Epithelial cell of proximal tubule (primary cell): ENCODE measurements at places on chromosomes 12 and 14. TPM values are rescaled to one million over a fixed set of nuclear protein-coding genes. Genes with fewer than 3 reads are reported as not detected.

DNA sequence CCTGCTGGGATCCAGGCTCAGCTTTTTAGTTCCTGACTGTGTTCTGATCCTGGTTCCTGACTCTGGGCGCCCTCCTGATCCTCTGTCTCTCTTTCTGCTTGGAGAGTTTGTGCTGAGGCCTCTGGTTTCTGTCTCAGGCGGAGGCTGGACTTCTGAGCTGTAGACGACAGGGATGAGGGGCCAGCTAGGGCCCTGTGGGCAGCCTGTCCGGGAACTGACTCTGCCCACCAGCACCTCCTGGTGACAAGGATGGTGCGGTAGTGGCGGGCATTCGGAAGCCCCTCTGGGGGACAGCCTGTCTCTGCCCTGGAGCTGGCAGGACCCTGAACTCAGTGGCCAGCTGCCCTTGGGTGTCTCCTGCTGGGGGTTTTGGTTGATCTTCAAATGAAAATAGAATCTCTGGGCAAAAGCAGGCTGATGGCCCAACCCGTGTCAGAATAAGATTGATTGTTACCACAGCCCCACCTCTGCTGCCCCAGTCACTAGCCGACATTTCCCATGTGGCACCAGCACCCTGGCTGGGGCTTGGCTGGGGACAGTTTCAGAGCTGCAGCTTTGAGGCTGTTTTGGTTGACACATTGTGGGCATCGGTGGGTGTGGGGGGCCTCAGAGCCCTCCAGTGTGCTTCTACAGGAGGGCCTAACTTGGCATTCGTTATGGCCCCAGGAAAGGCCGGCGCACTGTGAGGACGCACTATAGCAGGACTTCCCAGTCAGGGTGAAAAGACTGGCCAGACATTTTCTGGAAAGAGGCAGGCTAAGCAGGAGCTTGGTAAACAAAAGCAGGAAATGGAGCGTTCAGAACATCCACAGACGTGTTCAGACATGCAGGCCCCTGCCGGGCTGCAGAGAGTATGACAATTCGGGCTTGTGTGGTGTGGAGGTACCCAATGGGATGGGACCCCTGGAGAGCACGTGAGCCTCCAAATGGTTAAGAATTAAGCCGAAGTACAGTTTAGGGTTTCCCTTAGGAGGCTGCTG, 16.2 kb downstream of the KRT80 start:
- DNase-seq, result no peak

DNA sequence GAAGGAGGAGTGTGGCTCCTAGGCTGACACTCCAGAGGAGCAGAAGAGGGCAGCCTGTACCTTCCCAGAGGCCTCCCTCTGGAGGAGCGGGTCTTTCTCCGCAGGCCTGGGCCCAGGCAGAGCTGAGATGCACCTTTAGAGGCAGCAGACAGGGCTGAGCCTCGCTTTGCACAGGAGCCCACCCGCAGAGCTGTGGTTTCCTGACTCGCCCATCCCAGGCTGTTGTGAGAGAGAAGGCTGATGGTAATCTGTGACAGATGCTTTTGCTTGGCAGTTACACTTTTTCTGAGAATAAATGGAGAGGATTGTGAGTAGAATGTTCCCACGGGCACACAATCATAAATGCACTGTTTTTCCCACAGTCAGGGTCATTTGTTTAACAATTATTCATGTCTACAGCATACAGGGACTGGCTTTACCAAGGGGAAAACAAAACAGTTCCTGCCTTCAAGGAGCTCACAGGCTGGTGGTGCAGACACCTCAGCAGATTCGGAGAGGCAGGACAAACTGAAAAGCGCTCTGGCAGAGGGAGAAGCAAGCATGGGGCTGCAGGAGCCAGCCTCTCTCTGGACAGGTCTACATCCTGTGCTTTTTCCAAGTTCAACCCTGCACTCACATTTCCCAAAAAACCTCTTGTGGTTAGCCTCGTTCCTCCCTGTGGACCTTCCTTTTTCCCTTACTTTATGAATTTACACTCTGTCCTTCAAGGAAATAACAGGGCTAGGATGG, 13.9 kb downstream of the EVL start:
- DNase-seq, result no peak

ANO4 gene
- total RNA-seq, result 0.07 and 0.86 TPM in 2 replicates

SLCO1A2 gene
- not detected in 2 replicates for total RNA-seq

LHX5 gene
- total RNA-seq, result 0.06 TPM in 1 of 2 replicates, not detected in the other

GRCh38 chr12:96070670-96071279, 35.4 kb upstream of the LTA4H start:
- no peak for DNase-seq

CAPS2 gene
- 0.06 and 1.7 TPM in 2 replicates for total RNA-seq

RIMKLB gene
- total RNA-seq, result 19.8 and 34.0 TPM in 2 replicates

DNA sequence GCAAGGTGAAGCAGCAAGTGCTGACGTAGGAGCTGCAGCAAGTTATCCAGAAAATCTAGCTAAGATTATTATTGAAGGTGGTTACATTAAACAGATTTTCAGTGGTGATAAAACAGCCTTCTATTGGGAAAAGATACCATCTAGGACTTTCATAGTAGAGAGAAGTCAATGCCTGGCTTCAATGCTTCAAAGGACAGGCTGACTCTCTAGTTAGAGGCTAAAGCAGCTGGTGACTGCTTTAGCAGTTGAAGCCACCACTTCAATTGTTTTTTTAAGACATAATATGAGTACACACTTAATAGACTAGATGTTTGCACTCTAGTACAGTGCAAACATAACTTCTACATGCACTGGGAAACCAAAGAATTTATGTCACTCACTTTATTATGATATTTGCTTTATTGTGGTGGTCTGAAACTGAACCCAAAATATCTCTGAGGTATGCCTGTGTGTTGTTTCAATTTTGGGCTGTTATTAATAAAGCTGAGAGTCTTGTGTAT, 1026.9 kb upstream of the FOXG1 start:
- DNase-seq, result no peak

DNA sequence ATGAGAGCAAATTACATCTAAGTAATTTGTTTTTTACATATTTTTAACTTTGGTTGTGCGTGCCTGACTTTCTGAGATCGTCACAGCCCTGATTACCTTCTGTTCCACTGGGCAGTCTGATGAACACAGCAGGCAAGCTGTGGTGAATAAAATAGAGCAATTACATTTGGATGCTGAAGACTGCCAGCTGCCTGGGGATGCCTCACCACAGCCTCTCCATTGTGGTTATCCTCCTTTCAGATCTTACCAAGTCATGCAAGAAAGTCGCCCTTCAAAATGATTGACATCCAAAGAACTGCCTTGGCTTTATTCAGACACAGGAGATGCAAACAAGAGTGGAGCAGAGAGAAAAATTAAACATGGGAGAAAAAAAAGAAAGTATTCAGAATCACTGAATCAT, 456.6 kb upstream of the TMPO start:
- DNase-seq, result no peak

DNA sequence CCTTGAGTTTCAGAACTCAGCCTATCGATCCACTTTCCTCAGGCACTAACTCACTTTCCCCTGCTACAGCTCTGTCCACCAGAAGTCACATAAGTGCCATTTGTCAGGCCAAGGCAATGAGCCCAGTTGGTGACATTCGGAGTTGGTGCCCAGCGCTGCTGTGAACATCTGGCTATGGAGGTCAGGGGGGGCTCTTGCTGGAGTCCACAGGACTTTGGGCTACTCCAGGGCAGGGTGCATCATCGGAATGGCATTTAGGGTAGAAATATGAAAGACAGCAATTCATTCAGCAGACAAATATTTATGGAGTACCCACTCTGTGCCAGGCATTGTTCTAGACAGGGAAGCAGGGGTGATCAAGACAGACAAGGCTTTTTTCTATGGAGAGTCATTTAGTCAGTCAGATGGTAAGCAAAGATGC, 1.5 kb upstream of the PPP1CC start:
- no peak for DNase-seq

DNA sequence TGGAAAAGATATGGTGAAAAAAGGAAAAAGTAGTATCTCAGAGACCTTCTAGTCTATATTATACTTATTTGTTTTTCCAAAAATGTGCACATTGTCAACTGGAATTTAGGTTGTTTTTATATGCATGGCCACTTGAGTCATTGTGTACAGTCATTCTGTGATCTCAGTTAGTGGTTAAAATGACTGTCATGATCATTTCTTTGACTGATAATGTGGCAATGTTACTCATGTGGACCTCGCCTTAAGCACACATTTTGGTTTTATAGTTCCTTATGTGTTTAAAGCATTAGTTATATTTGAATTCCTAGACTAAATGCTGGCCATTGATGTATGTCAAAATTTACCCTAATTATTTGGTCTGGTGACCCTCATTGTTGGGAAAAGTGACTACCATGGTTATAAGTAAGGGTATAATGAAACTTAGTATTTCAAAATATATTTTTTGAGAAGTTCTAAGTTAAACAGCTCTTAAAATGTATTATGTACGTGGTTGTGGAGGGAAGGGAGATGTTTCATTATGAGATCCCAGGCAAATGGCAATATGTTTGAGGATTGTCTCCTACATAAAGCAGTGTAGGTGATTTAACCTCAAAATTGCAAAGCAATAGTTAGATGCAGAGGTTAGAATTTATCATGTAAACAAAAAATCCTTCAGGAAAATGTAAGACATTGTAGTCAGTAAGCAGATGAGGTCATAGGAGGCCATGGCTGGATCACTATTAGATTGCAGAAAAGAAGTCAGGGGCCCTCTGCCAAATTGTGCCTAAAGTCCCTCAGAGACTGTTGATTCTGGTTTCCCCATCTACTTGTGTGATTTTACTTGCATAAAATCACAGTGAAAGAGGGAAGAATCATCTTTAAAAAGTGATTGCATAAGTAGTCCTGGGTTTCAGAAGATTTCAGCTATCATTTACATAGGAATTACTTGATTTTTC, 17.5 kb downstream of the PNMA1 start:
- DNase-seq, result no peak

DNA sequence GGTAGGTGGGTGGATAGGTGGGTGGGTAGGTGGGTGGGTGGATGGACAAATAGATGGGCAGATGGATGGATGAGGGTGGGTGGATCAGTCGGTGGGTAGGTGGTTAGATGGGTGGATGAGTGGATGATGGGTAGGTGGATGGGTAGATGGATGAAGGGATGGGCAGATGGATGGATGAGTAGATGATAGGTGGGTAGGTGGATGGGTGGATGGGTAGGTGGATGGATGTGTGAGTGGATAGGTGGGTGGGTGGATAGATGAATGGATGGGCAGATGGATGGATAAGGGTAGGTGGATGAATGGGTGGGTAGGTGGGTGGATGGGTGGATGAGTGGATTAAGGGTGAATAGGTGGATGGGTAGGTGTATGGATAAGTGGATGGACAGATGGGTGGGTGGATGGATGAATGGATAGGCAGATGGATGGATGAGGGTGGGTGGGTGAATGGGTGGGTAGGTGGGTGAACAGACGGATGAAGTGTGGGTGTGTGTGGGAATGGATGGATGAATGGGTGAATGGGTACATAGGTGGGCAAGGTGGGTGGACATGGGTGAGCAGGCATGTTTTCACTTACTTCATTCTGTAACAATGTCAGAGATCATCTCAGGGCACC, 3.3 kb upstream of the INF2 start:
- DNase-seq, result no peak

DNA sequence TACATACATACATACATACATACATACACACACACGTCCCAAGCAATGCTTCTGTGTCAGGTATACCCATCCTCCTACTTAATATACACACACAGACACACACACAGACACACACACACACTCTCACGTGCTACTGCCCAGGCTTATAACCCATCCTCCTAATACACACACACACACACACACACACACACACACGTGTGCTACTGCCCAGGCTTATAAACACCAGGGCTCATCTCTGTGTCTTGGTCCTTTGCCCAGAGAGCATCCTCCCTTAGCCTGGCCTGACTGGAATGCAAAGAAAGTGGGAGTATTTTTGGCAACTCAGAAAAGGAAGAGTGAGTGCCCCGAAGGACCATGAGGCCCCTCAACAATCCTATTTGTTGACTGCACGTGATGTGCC, 129.0 kb downstream of the RBM19 start:
- no peak for DNase-seq

GRCh38 chr12:12903642-12904609, 12.6 kb downstream of the GPRC5A start:
- DNase-seq, result no peak

SERPINA9 gene
- not detected in 2 replicates for total RNA-seq

CLSTN3 gene
- 25.2 and 57.5 TPM in 2 replicates for total RNA-seq

DNA sequence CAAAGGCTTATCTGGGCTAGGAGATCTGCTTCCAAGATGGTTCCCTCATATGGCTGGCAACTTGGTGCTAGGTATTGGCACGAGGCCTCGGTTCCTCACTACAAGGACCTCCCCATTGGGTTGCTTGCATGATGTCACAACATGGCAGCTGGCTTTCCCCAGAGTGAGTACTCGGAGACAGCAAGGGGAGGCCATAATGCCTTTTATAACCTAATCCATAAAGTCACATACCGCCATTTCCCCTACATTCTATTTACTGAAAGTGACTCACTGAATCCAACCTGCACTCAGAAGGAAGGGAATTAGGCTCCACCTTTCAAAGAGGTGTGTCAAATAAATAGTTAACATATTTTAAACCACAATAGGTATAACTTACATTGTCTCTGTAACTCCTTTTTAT, 130.9 kb downstream of the SAMD4A start:
- DNase-seq, result no peak

GRCh38 chr14:55328317-55328716, 57.1 kb downstream of the FBXO34 start:
- DNase-seq, result no peak

FAM186B gene
- 0.07 TPM in 1 of 2 replicates, not detected in the other for total RNA-seq

LMNTD1 gene
- not detected in 2 replicates for total RNA-seq

- no peak for DNase-seq
Measured at GRCh38 chr12:93706387-93706786, 29.2 kb downstream of the CRADD start.

- DNase-seq, result no peak
Measured at GRCh38 chr12:93638095-93638494, 39.1 kb upstream of the CRADD start.

DNA sequence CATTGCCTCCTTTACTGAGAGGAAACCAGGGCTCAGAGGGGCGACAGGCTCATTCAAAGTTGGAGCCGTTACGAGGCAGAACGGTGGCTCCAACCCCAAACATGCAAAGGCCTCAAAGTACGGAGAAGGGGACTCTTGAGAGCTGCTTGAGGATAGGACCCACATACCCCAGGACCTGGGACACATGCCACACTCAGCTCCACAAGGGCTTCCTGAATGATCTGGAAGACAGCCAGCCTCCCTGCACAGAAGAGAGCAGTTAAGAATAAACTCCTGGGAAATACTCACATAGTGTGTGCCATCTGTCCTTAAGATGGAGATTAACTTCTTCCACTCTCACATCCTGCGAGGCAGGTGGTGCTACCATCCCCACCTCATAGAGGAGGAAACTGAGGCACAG, 26.6 kb upstream of the NXPH4 start:
- DNase-seq, result no peak

TAS2R9 gene
- total RNA-seq, result not detected in 2 replicates

GRCh38 chr12:75366629-75367028, 24.3 kb upstream of the GLIPR1L2 start:
- no peak for DNase-seq

DNA sequence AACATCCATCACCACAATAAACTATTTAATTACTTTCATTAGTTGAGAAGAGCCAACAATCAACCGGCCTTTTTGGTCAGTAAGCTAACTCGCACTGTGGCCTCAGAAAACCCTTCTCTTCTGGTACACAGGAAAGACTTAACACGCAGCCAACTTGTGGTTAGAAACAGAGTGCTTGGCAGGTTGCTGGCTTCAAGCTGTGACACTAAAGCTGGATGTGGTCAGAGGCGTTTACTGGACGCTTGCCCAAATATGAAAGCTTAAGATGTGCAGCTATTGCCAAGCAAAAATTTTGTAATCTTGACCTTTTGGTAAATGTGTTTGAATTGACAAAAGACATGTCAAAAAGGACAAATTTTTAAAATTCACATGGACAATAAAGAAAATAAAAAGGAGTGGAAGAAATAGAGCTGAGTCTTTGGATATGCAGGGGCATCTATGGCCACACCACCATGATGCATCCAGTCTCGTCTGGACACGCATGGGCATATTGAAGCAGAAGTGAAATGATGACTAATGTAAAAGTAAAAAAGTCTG, 2.6 kb upstream of the KLRK1 start:
- DNase-seq, result no peak
